Stimulated activated CD8-positive, alpha-beta memory T cell treated with anti-CD3 and anti-CD28 coated beads, Interleukin-4, amount 100 ng/mL, for 48 hours (primary cell): ENCODE measurements at places on chromosomes 13 and 19.

DNA sequence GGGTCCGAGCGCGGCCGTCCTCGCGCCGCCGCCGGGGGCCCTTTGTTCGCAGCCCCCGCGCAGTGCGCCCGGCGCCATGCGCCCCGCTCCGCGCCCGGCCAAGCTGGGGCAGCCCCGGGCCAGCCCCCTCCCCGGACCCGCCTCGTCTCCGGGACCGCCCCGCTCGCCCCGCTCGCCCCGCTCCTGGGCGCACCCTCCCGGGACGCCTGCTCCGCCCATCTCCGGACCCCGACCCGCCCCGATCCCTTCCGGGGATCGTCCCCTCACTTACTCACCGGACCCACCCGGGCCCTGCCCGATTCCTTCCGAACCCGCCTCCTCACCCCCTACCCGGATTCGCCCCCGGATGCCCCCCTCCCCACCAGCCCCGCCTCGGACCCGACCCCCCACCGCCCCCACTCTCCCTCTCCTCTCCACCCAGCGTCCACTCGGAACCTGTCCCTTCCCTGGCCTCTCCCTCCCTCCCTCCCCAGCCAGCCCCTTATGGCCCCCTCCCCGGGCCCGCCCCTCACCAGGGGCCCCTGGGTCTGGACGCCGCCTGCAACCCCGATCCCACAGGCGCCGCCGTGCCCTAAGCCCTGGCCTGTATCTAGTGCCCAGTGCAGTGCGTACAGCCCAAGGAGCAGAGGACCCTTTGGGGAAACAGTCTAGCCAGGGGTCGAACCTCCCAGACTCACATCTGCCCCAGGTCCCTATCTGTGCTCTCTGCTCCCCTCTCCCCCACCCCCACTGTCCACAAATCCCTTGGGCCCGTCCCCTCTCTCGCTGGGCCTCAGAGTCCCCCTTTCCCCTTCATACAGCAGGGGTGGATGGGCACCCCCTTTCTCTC is at the start of gene CPAMD8:
Gene CPAMD8, minus strand, starts transcription at position 105 of the 829 bp plus-strand sequence. CDS start 168 bp downstream, outside the sequence.
- no peak for DNase-seq

DNA sequence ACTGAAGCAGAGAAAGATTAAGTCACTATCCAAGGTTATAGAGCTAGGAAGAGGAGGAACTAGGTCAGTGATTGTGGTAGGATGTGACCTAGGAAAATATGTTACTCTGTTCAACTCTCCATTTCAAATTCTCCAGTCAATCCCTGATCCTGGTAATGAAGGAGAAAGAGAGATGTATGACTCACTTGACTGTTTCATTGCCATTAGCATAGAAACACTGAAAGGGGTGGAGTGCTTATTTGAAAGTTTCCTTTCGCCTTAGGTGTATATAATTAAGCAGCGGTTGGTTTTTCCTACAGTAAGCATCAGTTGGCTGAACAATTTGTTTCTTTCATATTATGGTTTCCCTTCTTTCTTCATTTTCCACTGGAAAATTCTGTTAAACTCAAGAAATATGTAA is 198.1 kb upstream of the CSNK1A1L start:
- no peak for DNase-seq

DNA sequence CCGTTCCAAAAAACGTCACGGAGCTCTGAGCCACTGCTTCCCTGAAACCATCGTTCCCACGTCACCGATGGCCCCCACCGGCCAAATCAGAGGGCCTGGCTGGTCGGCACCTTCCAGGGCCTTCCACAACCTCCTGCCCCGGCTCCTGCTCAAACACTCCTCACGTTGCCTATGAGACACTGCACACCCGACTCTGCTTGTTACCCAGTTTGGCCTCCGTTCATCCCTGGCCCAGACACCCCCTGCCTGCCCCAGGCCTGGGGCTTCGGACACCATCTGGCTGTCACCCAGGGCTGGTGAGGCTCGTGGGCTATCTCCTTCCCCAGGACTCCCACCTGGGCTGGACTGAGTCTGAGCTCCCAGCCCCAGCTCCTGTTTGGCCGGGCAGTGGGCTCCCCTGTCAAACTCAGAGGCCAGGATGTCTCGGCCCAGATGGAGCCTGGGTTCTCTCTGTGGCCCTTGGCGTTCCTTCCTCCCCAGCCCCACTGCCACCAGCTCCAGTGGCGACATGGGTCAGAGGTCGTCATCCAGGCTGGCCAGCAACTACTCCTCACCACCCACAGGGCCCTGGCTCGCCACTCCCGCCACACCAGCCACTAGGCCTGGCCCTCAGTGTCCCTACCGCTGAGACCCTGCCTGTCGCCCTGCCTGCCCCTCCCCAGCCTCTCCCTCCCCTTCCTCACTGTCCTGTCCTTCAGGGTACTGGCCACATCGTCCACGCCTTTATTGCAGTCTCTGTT is 17.7 kb downstream of the CERS1 start:
- DNase-seq: no peak

- DNase-seq: no peak
These were observed 68.6 kb downstream of the RAB20 start for GRCh38 chr13:110492679-110493593.

DNA sequence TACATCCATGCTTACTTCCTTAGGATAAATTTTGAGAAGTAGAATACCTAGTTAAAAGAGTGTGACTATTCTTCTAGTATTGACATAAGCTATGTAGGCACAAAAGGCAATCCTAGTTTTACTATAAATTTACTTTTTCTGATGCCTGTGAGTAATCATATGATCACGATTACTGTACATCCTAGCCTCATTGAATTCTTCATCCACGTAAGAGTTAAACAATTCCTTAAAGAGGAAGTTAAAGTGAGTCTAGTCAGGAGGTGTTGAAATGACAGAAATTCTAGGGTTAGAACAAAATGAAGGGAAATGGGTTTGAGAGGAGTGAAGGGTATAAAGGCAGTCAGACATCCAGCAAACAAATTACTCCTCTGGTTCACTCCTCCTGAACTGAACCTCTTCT is at the start of gene ACOD1:
Gene ACOD1, plus strand, starts transcription at position 363 of the 400 bp plus-strand sequence. CDS start 48 bp downstream, outside the sequence.
- no peak for DNase-seq

DNA sequence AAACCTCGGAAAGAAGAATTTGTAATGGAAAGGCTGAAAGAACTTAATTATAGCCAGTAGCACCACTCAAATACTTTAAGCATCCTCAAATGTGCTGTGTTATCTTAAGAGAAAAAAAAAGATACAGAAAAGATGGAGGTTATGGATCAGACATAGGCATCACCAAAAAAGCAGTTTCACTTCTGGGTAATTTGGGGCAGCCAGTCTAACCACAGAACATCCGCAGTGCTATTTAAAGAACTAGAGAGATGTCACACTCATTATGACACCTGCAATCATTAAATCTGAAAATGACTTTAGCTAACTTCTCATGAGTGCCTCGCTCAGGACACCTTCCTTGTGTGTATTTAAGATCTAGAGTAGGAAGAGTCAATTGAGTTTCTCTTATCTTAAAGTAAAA is 211.8 kb downstream of the RBM26 start:
- DNase-seq: peak; percentile 41

GRCh38 chr19:38845374-38846024 is 4.3 kb downstream of the HNRNPL start:
- no peak for DNase-seq
